ENCODE measurements at places on chromosomes 13 and 19.
A peak's percentile ranks its signal among the peaks of the same experiment; 100 is the strongest.

DNA sequence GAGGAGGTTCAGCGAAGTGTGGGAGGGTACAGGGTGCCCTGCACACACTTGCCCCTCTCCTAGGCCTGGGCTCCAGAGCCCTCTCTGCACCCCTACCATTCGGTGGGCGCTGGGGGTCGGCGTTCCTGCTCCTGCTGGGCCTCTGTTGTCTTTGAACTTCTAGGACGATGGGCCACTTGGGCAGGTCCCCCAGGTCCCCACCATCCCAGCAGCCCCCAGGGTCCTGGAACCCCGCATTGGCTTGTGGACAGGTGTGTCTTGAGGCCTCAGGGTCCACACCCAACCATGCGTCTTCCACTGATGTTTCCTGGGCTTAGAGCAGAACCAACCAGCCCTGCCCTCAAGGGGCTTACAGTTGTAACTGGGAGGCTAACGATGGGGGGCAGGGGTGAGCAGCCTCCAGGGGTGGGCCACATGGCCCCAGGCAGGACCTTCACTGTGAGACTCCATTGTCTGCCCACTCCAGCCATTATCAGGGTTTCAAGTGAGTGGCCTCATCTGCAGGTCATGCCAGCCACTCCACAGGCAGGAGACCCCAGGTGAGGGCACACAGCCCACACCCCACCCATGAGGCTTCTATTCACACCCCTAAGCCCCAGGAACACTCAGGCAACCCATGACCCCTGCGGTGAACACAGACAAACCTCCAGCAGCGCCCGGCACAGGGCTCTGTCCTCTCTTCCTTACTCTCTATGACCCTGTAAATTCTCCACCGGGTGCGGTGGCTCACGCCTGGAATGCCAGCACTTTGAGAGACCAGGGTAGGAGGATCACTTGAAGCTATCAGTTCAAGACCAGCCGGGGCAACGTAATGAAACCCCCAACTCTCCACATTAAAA is 2.0 kb upstream of the KLF16 start:
- DNase-seq = no peak

GRCh38 chr19:46132508-46133100 is 8.1 kb upstream of the IGFL3 start:
- DNase-seq = no peak

DNA sequence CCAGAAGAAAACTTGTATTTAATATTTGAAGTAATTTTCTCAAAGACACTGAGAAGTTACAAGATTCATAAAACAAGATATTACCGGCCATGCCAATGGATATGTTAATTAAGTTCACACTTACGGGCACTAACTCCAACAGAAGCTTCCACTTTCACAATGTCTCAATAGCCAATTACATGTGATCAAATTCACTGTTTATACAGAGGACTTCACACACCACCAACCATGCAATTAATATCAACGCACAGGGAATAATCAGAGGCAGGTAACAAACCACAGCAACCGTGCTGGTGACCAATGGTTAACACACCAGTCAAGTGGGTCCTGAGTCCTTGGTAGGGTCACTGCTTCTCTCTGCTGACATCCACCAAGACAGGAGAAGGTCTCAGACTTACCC is 5.9 kb upstream of the ACOD1 start:
- DNase-seq = no peak

DNA sequence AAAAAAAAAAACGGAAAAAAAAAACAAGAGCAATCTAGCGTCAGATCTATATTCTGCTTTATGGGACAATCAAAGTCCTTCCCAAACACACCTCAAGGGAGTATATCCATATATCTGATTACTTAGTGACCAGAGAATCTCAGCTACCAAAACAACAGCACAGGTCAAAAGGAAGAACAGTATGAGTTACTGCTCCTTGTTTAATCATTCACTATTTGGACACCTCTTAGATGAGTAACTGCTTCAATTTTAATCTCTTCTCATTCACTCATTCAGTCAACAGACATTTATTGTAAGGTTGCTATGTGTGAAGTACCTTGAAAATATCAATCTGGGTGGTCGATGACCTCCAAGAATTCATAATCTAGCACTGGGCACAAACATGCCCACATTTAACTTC is 193.2 kb downstream of the IRS2 start:
- no peak for DNase-seq

- DNase-seq = no peak
Observed at GRCh38 chr13:113592571-113592970, 8.0 kb downstream of the TFDP1 start.

- DNase-seq = no peak
Observed at GRCh38 chr19:5165697-5166019, 175.0 kb downstream of the PTPRS start.

GRCh38 chr19:6766357-6767080 is 716 bp downstream of the SH2D3A start:
- DNase-seq = no peak

DNA sequence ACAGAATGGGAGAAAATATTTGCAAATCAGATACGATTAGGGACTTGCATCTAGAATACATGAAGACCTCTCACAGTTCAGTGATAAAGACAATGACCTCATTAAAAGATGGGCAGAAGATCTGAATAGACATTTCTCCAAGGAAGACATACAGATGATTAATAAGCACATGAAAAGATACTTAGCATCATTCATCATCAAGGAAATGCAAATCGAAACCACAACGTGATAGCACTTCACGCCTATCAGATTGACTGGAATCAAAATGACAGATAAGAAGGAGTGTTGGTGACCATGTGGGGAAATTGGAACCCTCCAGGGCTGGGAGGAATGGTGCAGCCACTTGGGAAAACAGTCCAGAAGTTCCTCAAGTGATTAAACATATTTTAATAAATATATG is 25.8 kb downstream of the CFAP97D2 start:
- no peak for DNase-seq

GRCh38 chr13:76799696-76800095 is 86.5 kb downstream of the KCTD12 start:
- DNase-seq = no peak

GRCh38 chr19:38944981-38945506 is 14.3 kb downstream of the MRPS12 start:
- DNase-seq = no peak

- DNase-seq = no peak
Observed at GRCh38 chr13:112726016-112726767, 36.4 kb downstream of the ATP11A start.

GRCh38 chr19:44719262-44719701 is 20.3 kb downstream of the CEACAM16 start:
- DNase-seq = no peak

DNA sequence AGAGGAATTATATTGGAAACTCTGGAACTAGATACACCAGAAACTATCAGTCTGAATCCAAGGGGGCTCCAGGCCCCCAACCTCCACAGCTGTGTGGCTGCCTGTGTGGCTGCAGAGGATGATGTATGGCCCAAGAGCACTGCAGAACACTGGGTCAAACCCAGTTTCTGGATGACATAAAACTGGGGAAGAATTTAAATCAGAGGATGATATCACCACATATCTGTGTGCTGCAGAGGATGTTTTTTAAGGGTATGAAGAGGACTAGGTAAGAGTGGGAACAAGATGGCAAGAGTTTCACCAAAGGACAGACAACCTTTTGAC is 226.4 kb downstream of the SUCLA2 start:
- DNase-seq = no peak

GRCh38 chr19:14440049-14440448 is 6.9 kb downstream of the PKN1 start:
- DNase-seq = peak; percentile 78

DNA sequence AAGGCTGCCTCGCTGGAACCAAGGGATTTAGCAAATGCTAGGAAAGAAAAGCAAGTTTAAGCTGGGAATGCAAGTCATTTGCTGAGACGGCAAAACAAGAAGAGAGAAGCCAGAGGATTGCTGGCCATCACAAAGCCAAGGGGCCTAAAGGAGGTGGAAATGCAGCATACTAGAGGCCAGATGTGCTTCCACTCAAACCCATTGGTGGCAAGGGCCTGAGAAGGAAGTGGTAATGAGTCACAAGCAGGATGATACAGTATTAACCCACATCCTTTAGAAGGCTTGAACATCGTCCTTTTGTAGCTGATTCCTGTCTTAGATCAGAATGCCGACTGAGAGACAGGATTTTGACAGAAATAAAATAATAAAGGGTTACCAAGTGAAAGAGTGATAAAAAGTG is 68.2 kb downstream of the ITGBL1 start:
- DNase-seq = no peak

DNA sequence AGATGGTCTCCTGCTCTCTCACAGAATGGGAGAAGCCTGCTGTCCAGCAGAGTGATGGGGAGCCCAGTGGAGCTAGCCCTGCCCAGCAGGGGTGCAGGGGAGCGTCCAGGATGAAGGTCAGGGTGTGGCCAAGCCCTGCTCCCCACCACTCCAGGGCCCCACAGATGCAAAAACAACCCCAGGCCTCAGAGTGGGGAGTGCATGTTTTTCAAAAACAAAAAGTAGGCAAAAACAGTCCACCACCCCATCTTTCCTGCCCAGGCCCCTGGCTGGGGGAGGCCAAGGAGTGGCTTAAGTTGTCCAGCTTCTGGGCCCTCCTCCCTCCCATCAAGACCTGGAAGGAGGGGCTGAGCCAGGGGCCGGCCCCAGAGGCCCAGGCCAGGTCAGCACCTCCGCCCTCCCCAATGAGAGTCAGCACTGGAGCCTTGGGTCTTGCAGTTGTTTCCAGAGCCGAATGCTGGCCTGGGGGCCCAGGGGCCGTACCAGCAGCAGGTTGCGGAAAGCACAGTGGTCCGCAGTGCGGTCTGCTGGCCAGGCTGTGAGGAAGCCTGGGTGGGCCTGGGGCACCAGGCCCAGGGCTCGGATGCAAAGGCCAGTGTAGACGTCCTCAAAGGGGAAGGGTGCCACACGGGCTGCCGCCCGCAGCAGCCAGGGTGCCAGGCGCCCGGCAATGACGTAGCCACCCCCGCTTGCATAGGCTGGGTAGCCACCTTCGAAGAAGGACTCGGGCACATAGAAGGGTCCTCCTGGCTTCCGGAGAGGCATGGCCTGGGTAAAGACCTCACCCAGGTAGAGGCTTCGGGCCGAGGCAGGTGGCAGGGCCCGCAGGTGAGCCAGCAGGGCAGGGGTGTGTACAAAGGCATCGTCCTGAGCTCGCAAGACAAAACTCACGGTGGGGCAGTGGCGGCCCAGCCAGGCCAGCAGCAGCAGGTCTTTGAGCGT is 1.7 kb downstream of the B3GNT8 start:
- DNase-seq = no peak

DNA sequence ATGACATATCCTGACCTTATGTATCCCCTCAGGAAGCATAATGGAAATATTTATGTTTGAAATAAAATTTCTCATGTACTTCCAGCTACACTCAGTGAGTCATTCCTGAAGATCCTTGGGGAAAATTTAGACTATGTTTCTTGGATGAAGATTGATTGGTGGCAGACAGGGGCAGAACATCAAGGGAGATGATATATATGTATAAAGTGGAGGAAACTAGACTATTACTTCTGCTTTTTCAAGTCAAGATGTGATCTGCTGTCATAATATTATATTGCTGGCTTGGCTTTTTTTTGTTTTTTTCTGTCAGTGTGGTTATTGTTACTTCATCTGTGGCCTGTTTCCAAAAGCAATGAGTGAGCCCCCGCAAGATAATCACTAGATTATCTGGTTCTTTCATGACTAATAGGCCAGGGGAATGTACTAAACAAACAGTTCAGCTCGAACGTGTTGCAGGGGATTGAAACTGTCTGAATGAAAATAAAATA is 87.2 kb upstream of the TNFSF11 start:
- DNase-seq = no peak

GRCh38 chr13:70788074-70788473 is 679.8 kb upstream of the KLHL1 start:
- no peak for DNase-seq

DNA sequence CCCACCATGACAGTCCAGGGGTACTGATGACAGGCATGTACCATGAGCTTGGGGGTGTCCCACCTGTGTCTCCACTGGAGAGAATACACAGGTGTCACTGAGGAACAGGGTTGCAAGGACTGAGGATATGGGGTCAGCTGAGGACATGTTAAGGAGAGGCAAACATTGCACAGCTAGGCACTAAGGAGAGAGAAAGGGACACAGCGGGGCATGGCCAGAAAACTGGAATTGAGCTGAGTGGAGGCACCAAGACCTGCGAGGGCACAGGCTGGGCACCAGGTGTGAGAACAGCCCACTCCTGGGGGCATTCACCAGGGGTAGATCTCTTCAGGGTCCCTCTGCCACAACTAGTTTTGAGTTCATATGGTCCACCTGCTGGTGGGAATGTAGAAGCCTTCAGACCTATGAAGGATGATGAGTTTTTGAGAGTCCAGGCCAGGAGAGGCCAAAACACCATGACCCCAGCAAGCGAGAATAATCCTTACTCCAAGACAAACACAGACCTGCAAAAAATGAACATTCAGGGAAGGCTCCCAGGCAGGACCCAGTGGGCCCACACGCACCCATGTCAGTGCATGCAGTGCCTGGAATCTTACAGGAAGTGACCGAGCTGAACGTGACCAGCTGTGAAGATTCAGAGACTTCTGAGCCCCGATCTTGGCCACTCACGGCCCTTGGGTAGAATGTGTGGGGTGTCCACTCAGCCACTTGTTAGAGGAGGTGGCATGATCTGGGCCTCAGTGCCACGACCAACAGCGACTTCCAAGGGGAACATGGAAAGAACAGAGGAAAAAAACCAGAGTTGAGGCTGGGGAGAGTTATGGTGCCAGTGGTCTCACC is 1.4 kb upstream of the ZNF584 start:
- no peak for DNase-seq

DNA sequence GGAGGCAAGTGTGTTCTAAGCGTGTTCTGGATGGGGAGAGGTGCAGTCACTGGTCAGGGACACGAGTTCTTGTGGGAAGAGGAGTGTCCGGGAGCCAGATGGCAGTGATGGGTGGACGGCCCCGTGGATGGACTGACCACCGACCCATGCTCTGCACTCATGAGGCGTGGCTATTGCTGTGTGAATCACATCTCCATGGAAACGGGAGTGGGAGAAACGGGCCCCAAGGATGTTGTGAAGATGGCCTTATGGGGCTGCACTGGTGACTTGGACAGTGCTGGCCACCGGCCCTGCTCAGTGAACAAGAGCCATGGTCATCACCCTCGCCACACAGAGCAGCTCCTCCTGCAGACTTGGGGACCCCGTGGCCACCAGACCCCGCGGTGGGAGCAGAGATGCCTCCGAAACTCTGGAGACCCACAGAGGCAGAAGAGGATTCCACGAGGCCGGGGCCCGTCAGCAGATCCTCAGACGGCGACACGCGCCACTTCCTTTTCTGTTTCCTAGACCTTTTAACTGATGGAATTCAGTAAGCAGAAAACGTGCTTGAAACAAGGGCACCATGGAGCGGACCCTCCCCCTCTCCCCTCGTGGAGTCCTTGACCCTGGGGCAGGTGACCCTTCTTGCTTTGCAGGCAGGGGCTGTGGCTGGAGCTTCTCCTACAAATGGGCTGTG is 47.5 kb downstream of the GAS6 start:
- no peak for DNase-seq

- DNase-seq = no peak
Observed at GRCh38 chr13:71659404-71659803, 207.6 kb downstream of the DACH1 start.

- DNase-seq = no peak
Observed at GRCh38 chr13:20624213-20624612, 57.3 kb downstream of the IFT88 start.

GRCh38 chr13:98678741-98679140 is 73.7 kb downstream of the SLC15A1 start:
- DNase-seq = no peak

Data from CD4-positive, alpha-beta T cell treated with Interferon gamma for 1 hour (primary cell).